ENCODE measurements at places on chromosomes 16 and 17.
A peak's percentile ranks its signal among the peaks of the same experiment; 100 is the strongest.

- DNase-seq: peak; percentile 1
Observed at GRCh38 chr16:70157105-70157476, 16.5 kb upstream of the CLEC18C start.

DNA sequence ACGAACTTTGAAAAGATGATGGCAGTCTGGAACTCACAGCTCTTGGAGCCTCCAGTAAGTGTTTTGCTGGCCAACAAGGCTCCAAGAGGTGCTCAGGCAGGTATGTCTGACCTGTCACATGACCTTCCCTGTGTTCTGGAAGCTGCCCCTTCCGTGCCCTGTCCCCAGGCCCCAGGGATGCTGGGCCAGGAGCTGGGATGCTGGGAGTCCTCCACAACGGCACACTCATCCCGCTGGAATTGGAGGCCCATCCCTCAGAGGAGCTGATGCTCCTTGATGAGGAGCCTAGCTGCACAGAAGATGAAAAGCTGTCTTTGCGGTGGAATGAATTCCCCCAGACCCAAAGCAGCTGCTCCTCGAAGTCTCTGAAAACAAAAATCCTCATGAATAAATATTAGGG lies 47.8 kb downstream of the HOXB1 start:
- DNase-seq: no peak

- DNase-seq: no peak
Observed at GRCh38 chr16:10370096-10370726, 15.7 kb upstream of the ATF7IP2 start.

GRCh38 chr17:53191878-53192277 lies 630.8 kb upstream of the KIF2B start:
- no peak for DNase-seq

DNA sequence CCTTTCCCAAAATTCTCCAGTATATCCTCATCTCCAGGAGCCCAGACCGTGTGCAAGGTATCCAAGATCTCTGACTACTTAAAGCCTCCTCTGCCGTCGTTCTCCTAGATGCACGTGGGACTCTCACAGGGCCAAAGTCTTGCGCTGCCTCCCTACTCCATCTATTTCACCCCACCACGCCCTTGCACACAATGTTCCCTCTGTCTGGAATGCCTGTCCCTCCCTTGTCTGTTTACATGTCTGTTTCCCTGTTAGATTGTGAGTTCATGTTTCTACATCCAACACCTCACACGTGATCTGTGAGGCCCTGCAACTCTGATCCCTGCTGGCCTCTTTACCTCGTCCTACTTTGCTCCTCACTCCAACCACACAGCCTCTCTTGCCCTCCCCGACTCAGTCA lies 4.9 kb upstream of the FZD2 start:
- no peak for DNase-seq

GRCh38 chr16:70475054-70475871 lies 20.9 kb downstream of the FCSK start:
- no peak for DNase-seq

- no peak for DNase-seq
Observed at GRCh38 chr16:47880653-47881052, 275.1 kb downstream of the ABCC12 start.

Data from HT1080 (cell line).